ENCODE measurements at places on chromosomes 2 and 18.

DNA sequence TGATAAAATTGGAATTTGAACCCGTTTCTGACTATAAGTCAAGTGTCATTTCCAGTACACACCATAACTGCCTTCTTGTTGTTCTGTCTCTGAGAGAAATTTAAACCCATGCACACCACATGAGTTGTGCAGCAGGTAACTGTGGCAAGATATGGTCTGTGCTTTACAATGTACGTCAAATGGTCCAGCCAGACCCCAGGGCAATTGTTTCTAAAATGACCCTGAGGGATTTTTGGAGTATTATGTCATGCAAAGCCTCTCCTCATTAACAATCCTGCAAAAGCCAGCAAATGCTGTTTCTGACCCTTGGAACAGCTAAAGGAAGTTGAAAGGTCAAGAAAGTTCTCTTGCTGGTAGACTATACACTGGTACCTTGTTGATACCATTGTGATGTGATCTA is 47.7 kb upstream of the WIPF1 start:
- no peak for DNase-seq

DNA sequence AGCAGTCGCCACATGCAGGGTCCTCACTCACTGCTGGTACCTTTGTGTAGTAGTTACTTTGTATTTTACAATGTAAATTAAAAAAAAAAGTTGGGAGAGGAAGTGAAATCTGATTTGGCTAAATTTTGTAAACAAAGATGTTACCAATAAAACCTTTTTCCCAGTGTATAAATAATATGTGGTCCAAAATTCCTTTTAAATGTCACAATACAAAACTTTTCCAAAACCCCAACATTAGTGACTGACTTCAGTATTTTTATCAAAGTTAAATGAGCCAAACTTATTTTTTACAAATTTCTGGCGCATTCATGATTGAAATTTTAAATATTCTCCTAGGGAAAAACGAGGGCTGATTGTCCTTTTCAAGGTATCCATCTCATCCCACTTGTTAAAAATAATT is 239.9 kb downstream of the AGAP1 start:
- no peak for DNase-seq

DNA sequence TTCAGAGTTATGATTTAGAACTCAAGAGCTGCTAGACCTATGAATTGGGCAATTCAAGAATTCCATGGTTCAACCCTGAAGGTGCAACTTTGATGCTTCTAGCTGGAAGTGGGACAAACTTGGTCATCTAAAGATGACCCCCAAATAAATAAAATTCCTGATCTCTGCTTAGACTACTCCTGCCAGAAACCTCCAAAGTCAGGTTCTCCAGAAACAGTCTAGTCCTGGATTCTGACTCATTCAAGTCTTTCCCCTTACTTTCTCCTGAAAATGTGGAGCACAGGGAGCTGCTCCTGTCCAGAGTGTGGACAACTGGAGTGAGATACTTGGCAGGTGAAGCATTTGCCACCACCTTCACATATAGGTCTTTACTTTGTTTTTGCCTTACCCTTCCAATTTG is 557.7 kb upstream of the TNP1 start:
- DNase-seq: no peak

DNA sequence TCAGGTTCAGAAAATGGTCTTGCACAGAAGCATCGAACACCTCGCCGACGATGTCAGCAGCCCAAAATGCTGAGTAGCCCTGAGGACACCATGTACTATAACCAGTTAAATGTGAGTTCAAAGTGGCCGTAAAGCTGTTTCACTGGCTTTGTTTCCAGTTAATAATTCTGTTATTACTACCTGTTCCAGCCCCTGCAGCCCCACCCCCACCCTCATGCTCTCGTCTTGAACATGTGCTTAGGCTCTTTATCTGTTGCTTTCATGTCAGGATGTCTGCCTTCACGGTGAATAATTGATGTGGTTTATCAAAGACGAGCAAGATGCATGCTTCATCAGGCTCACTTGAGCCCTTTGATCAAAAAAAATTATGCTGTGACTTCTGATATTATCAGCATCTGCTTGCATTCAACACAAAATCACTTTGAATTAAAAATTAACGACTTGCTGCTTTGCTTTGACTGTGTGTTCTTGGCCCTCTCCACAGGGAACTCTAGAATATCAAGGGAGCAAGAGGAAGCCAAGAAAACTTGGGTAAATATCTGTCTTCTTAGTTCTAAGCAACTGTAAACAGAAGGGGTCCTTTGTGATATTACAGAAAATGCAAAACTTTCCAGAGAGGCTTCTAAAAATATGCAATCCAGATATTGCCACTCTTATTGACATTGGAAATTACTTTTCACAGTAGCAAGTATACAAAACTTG is 63.4 kb upstream of the SP5 start:
- no peak for DNase-seq

- peak; percentile 70 for DNase-seq
These were observed 102.6 kb upstream of the GLI2 start for GRCh38 chr2:120632796-120633646.

- no peak for DNase-seq
These were observed 192.1 kb upstream of the DOK6 start for GRCh38 chr18:69208545-69208944.

DNA sequence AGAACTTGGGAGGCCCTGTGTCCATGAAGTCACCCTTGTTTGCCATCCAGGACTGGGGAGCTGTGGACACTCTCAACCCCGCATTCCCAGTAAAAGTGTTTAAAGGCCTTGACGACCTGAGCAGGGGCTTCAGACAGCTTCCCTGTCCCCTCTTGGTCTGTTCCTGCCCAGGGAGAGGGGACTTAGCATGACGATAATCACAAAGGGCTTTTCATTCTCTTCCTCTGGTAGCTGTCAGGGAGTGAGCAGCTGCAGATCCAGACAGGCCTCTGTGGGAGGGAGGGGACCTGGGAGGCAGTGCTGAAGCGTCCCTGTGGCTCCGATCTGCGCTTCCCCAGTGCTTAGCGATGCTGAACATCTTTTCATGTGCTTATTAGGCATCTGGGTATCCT is 77.8 kb upstream of the HS6ST1 start:
- no peak for DNase-seq

GRCh38 chr18:57219964-57220363 is 73.1 kb downstream of the BOD1L2 start:
- no peak for DNase-seq

DNA sequence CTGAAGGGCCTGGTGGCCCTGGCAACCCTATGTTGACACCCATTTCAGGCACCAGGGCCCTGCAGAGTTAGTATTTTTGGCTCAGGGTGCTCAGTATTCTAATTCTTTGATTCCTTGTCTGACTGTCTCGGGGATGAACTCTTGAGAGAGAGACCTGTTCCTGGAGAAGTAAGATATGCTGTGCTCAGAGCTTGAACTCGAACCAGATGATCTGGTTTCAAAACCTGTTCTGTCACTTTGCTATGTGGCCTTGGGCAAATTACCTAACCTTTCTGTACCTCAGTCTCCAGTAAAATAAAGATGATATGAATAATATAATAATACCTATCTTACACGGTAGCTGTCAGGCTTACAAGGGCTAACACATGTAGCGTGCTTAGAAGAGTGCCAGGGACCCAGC is 294.2 kb downstream of the DYSF start:
- DNase-seq: no peak

DNA sequence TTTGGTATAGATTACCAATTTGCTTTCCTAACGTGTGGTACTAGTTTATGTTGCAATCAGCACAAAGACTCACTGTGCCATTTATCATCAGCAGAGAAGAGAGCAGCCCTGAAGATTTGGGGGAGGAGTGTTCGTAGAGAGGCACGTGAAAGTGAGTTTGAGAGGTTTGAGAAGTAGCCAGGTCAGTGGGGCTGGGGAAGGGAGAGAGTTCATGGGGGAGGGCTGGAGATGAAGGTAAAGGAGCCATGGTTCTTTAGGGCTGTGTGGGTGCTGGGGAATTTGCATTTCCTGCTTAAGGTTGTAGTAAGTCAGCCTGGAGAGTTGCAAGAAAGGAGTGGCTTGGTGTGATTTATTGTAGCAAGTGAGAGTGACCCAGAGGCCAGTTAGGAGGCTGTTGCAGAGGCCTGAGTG is 172.1 kb downstream of the NEDD4L start:
- no peak for DNase-seq

DNA sequence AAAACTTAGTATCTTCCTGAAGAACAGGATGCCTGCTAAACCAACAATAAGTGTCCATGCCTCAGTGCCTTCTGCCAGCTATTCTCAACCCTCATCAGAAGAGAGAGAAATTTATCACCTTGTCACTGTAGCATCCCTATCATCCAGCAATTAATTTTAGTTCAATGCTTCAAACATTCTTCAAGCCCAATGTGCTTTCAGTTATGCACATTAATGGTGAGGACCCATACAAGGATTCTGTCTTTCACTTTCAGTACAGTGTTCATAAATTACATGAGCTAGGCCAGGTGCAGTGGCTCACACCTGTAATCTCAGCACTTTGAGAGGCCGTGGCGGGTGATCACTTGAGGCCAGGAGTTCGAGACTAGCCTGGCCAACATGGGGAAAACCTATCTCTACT is 47.0 kb upstream of the MSH6 start:
- DNase-seq: no peak
